ENCODE measurements at places on chromosomes 5 and 9.

- no peak for DNase-seq
Measured at GRCh38 chr9:89722712-89723111, 117.9 kb downstream of the GADD45G start.

DNA sequence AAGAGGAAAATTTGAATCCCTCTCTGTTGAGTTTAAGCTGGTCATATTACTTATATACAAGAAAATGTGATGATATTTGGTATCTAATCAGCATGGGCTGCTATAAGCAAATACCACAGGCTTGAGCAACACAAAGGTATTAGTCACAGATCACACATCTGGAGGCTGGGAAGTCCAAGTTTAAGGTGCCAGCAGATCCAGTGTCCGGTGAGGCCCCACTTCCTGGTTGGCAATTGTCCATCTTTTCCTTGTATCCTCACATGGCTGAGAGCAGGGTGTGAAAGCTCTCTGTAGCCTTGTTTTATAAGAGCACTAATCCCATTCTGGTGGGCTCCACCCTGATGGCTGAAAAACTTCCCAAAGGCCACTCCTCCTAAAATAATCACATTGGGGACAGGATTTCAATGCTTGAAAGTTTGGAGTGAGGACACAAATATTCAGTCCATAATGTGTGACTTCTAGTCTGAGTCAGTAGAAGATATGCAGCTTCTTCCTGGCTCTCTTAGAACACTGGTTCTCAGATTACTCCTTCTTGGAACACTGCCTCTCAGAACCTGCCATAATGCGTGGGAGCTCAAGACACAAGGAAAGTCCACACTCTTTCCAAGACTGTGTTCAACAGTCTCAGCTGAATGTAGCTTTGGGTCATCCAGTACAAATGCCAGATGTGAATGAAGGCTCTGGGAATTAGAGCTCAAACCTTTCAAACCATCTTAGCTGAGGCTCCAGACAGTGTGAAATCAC lies 124.1 kb downstream of the PRDM9 start:
- no peak for DNase-seq

GRCh38 chr5:439636-440035 lies 3.3 kb upstream of the EXOC3 start:
- peak; percentile 59 for DNase-seq

DNA sequence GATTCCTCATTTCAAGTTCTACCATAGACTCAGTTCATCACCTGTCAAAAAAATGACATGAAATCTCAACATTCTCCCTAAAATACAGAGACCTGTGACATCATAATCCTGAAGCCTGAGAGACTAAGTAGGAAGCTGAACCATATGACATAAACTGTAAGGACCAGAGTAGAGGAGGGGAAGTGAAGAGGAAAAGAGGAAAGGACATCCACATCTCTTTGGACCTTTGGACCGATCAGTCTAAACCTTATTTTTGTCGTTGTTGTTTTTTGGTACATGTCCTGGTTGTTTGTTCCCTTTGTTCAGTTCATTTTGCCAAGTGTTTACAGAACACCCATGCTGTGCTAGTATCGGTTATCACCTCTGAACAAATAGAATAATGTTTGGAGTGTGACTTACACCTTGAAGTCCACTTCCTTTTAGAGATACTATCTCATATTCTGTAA lies 41.9 kb downstream of the LURAP1L start:
- DNase-seq, result no peak

GRCh38 chr5:73652391-73652790 lies 26.4 kb downstream of the ARHGEF28 start:
- no peak for DNase-seq
